ENCODE measurements at places on chromosomes 6 and 20. TPM values are rescaled to one million over a fixed set of nuclear protein-coding genes. Genes with fewer than 3 reads are reported as not detected.

CHRNA4 gene
- 0.84 TPM for total RNA-seq

NKAIN2 gene
- 3.7 TPM for total RNA-seq

CDSN gene
- not detected for total RNA-seq

MPIG6B gene
- total RNA-seq = not detected

TREML2 gene
- total RNA-seq = not detected

EMILIN3 gene
- 0.25 TPM for total RNA-seq

GRCh38 chr6:13892017-13892645, 32.6 kb upstream of the RNF182 start:
- no peak for DNase-seq

DNA sequence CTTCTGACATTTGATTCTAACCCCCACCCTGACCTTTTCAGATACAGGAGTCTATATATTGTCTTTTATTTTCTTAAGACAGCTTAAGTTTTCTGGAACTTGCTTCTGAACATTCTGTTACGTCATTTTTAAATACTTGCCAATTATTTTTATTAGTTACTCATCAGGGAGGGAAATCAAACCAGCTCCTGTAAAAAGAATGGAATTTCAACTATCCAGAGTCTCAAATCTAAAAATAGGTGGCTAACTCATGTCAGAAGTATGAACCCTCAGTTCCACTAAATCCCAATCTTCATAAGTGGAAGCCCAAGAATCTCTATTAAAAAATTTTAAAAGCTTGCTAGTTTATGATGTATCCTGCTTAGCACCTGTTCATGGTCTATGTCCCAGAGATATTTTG, 900.0 kb downstream of the KIF16B start:
- no peak for DNase-seq

DNA sequence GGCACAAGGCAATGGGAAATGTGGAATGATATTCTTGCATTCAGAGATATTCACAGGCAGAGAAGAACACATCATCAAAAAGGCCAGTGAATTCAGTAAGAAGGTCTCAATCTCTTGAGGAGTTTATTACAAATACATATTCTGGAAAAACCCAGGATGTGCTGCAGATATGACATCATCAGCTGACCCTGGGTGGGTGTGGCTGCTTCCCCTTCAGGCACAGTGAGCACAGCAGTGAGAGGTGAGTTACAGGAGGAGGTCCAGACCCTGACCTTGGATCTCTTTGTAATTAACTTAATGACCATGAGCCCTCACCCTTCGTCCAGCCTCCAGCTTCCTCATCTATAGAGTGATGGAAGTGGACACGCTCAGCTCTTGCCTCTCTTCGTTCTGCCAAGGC, 147.5 kb upstream of the SYNDIG1 start:
- no peak for DNase-seq

GRCh38 chr6:64520050-64520449, 884.4 kb downstream of the PHF3 start:
- peak; percentile 7 for DNase-seq

- DNase-seq = no peak
Measured at GRCh38 chr6:73860303-73860702, 164.3 kb downstream of the CD109 start.

GRCh38 chr6:16621002-16621401, 140.3 kb downstream of the ATXN1 start:
- no peak for DNase-seq

GRCh38 chr6:80530103-80530502, 423.6 kb downstream of the BCKDHB start:
- DNase-seq = no peak

- no peak for DNase-seq
Measured at GRCh38 chr6:111201244-111201554, 113.9 kb downstream of the SLC16A10 start.

GRCh38 chr20:44615169-44615791, 32.9 kb downstream of the PKIG start:
- no peak for DNase-seq

DNA sequence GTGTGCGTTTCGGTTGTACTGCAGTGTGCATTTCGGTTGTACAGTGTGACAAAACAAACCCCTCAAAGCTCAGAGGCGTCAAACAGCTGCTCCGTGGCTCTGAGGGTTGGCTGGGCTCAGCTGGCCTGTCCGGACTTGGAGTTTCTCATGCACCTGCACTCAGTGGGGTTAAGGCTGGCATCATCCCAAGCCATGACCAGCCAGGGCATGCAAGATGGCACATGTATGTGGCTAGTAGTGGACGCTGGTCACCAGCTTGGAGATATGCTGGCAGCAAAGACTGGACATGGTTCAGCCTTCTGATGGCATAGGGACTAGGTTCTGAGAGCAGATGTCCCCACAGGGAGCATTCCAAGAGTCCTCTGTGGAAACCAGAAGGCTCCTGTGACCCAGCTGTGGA, 187.2 kb downstream of the CDH4 start:
- DNase-seq = no peak

DNA sequence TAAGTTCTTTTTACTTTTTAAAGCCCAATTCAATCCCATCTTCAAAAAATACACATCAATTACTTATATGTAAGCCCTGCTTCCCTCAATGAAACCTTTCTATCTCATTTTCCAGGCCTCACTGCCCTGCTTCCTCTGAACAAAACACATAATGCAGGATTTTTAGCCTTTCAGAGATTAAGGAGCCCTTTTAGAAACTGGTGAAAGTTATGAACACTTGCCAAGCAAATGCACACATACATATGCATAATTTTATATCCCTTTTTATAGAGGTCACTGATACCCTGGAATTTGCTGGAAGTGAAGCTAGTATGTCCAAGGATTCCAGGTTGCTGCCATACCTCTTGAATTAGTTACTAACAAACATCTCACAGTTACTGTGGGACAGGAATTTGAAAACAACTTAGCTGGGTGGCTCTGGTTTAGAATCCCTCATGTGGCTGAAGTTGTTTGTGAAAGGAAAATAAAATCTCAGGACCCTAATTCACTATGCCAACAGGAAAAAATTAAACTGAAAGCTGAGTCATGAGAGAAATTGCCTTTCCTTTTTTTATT, 75.8 kb downstream of the UBE3D start:
- no peak for DNase-seq

- no peak for DNase-seq
Measured at GRCh38 chr6:37516920-37517405, 17.3 kb upstream of the CCDC167 start.

DNA sequence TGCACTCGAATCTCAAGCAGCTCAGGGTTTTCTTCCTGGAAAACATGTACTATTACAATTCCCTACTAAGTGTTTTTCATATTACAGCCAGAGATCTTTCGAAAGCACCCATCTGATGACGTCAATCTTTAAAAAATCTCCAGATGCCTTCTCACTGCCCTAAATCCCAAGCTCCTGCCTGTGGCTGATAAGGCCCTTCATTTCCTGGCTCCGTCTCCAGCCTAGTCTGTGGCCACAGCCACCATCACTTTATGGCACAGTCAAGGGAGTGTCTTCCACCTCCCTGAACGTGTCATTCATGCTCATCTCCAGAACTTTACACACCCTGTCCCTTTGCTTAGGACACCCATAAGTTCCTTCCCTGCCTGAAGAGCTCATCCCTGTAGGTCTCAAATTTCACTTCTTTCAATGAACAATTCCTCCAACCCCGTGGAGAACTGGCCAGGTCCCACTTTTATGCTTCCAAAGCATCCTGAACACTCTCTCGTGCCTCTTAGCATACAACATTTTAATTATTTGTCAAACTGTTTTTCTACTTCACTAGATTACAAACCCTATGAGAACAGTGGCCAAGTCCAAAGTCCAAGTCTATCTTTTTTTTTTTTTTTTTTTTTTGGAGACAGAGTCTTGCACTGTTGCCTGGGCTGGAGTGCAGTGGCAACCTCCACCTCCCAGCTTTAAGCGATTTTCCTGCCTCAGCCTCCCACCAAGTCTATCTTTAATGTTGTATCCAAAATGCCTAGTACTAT, 106.1 kb upstream of the AGPAT4 start:
- no peak for DNase-seq

GRCh38 chr6:41371992-41372831, 36.8 kb downstream of the NCR2 start:
- DNase-seq = no peak

DNA sequence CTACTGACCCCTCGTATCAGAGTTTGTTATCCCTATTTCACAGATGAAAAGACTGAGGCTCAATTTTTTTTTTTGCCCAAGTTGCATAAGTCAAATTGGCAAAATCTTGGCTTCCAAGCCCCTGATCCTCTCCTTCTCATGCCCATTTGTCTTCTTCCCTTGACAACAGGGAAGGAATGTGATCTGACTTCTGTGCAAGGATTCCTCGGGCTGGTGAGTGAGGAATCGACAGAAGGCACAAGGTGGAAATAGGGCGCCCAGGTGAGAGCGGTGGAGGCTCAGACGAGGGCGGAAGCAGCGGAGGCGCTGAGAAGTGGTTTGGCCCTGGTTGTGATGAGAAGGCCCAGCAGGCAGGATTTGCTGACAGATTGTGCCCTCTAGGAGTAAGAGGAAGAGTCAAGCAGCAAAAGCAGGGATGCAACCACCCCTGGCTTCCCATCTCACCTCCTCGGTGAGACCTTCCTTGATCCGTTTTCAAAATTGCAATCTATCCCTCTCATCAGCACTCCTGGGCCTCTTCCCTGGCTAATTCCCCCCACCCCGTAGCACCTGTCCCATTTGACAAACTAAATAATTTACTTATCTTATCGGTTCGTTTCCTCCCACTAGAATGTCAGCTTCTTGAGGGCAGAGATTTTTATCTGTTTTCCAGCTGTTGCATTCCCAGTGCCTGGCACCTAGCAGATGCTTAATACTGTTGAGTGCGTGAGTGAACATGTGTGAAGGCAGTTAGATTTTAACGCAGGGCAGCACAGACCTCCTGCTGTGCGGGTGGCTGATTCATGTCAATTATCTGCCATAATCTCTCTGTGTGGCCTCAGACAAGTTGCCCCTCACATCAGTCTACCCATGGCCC, 3.7 kb upstream of the SIRPA start:
- no peak for DNase-seq

- DNase-seq = no peak
Measured at GRCh38 chr6:166443166-166443565, 60.4 kb upstream of the MPC1 start.

- DNase-seq = peak; percentile 40
Measured at GRCh38 chr20:37615340-37616109, 78.3 kb upstream of the CTNNBL1 start.

DNA sequence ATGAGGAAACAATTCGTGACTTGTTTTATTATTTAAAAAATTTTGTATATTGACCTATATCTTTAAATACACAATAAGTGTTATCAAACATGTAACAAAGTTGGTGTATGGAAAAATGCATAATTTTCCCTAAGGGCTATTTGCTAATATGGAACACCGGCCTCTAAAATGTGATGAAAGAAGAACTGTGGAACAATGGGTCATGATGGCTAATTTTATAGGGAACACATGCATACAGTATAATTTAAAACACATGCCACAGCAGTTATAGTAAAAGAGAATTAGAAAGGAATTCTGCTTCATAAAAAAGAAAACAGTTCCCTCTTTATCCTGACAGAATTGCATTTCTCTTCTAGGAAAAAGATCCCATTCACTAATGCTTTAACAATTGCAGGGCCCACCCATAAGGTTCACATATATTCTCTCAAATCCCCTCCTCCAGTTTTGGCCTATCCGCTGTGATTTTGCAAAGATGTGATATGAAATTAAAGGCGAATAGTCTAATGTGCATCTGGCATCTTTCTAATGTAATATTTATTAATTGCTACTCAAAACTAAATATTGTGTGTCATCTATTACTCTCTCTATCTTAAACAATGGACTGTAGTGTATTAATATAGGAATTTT, 628.1 kb upstream of the CITED2 start:
- no peak for DNase-seq

DNA sequence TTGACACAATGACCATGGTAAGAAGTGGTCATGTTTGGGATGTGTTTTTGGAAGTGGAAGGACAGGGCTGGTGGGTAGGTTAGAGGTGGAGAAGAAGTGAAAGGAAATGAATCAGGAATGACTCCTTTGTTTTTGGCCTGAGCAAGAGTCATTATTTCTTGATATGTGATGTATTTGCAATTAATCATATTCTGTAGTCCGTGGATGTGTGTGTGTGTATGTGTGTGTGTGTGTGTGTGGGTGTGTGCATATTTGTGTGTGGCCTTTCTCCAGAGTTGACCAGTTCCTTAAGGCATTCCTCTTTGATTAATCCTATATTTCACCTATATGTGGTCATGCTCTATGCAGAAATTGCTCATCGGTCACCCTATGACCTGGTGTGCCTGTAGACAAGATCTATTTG, 130.7 kb downstream of the UTRN start:
- no peak for DNase-seq

GRCh38 chr20:5596401-5597193, 153.6 kb upstream of the SHLD1 start:
- no peak for DNase-seq

DNA sequence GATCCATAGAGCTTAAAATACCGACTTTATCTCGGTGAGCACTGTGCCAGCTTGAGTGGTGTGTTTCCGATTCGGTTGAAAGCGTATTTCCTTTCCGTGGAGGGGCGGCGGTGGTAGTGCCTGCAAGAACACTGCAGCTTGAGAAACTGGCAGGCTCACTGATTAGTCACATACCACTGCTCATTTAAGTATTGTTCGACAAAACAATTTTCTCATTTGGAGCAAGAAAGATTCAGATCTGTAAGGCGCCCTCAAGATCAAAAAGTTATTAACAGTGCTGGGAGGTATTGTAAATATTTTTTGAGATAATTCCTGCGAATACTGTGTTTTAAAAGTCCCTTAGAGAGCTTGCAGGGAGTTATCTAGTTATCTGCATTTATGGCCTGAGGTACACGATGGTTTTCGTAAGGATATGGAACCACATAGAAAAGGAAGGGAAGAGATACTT, 1.3 kb downstream of the MAPK14 start:
- no peak for DNase-seq

GRCh38 chr20:54123587-54124180, 50.1 kb downstream of the CYP24A1 start:
- DNase-seq = no peak

- DNase-seq = no peak
Measured at GRCh38 chr6:144749263-144749662, 464.1 kb downstream of the UTRN start.

DNA sequence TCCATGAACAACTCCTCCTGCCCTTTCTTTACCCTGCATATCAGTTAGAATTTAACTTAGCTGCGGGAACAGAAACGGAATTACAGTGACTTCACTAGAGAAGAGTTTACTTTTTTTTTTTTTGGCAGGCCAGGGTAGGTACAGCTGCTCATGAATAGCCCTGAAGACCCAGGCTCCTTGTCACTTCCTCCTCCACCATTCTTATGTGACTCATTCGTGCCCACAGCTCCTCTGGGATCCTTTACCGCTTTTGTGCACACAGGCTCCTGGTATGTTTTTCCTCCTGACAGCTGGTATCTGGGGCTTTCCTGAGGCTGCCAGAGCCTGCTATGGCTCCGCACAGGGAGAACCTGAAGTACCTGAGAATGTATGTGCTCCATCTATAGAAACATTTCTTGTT, 3.9 kb upstream of the KCNS1 start:
- DNase-seq = no peak

- DNase-seq = no peak
Measured at GRCh38 chr20:47188540-47188939, 168.0 kb downstream of the ZMYND8 start.

DNA sequence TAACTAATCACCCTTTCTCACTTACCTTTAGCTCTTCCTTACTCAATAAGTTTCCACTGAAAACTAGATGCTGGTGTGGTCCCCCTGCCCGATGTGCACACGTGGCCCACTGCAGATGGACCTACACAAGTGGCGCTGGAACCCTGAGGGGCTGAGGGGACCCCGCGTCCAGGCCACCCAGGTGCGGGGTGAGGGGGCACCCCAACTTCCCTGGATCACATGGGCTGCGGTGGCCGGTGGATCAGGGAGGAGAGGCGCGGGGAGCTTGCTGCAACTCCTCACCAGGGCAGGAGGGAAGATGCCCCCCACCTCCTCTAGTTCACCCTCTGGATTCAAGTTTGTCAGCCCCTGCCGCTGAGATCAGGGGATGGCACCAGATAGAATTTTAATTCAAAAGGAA, 12.5 kb upstream of the HLA-DOA start:
- DNase-seq = no peak
